ENCODE measurements at places on chromosomes 5 and 9. TPM values are rescaled to one million over a fixed set of nuclear protein-coding genes. Genes with fewer than 3 reads are reported as not detected.

DNA sequence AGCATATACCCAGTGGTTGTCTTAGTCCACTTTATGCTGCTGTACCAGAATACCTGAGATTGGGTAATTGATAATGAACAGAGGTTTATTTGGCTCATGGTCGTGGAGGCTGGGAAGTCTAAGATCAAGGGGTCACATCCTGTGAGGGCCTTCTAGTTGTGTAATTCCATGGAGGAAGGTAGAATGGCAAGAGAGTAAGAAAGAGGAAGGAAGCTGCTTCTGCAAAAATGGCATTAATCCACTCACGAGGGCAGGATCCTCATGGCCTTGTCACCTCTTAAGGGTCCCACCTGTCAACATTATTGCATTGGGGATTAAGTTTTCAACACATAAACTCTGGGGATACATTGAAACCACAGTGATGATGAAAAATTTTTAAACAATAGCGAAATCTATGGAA is 17.0 kb downstream of the BTNL8 start:
- no peak for DNase-seq

- DNase-seq = no peak
Observed at GRCh38 chr5:54173251-54173650, 137.1 kb downstream of the ARL15 start.

The C5orf24 gene
- total RNA-seq = 46.9 TPM

The ADAMTS16 gene
- total RNA-seq = 2.4 TPM

Measured in HCT116 (cell line).